Cerebellum (tissue), 4 donors: ENCODE measurements at places on chromosomes 16 and 17. TPM values are rescaled to one million over a fixed set of nuclear protein-coding genes. Genes with fewer than 3 reads are reported as not detected.

- no peak for DNase-seq
Observed at GRCh38 chr17:34110315-34110714, 144.8 kb upstream of the CCL2 start.

DNA sequence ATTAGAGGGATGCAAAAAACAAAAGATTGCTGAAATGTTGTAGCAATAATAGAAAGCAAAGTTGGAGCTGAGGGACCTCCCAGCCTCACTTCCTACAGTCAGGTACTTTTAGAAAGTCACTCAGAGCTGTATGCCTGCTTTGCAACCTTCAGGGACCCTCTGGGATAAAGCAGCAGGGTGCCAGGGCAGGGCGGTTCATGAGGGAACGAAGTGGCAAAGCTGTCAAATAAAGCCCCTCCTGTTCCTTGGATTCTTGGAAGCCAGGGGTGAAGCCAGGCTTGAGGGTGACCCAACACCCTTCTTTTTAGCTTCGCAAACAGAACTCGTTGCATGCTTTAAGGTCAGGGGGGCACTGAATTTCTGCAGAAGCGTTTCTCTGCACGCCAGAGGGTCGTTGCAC lies 767 bp downstream of the ATP2C2 start:
- DNase-seq = no peak

DNA sequence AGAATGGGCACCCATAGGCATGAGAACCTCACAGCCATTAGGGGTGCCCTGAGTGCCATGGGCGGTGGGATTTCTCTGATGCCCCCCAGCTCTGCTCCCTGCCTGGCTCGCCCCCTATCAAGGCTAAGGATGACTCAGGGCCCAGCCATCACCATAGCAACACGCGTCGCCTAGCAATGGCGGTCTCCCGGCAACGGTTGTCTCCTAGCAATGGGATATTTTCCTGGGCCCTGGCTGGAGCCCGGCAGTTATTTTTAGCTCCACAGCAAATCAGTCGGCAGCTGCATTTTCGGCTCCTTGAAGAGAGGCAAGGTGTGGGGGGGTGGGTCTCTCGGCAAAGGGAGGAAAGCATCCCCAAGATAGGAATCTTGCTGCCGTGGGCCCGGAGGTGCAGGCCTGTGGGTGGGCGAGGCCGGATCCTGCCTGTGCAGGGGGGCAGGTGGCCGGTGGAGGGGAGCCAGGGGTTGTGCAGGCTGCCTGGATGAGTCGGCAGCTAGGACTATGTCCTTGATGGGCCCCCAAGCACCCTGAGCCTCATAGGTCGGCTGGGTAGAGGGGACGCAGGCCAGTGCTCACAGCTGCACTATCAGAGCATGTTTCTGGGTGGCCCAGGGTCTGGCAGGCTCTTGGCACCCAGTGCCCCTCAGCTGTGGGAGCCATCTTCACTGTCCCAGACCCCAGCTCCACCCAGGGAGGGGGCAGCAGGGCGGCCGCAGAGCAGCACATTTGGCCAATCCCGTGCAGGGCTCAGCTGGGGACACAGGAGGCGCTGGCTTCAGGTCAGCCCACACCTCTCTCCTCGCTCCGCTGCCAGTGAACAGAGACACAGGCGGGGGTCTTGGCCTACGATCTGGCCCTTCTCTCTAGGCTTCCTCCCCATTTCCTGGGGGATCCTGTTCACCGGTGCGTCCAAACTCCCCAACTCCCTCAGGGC lies 4.2 kb upstream of the FBXL16 start:
- peak; percentile 97 for DNase-seq

DNA sequence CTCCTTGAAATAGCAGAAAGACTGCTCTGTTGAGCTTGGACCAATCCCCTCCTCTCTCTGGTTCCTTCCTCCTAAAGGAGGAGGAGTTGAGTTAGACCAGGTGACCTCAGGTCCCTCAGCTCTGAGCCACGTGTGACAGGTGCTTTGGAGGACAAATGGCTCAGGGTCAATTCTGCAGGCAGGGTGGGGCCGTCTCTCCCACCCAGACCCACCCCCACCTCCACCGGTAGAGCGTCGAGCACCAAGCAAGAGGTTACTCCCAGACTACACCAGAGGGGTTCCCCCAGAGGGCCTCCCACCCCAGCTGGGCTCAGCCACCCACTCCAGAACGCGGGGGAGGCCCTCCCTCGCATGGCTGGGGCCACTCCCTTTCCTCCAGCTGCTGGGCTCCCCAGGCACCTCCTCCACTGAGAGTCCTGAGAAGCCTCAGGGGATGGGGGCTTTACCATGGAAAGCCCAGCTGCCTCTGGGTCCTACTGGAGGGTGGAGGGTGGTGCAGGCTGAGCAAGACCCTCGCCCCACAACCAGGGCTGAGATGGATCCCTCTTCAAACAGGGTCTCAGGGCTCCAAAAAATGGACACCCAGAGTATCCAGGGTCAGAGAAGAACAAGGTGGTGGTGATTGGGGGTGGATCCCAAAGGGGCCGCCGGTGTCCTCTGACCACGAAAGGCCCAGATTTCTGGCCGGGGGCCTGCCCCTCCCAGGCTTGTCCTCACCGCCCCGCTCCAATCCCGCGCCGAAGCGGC lies 7.6 kb downstream of the MYO1C start:
- DNase-seq = no peak

- no peak for DNase-seq
Observed at GRCh38 chr16:12688951-12689850, 114.5 kb downstream of the CPPED1 start.

Gene SYT17
- total RNA-seq = 4.6 TPM

- no peak for DNase-seq
Observed at GRCh38 chr16:80924372-80924978, 82.2 kb downstream of the CMC2 start.

Gene ABCC3
- total RNA-seq = 0.82 TPM

- DNase-seq = no peak
Observed at GRCh38 chr17:46063241-46063640, 64.2 kb downstream of the STH start.

Gene PCGF2
- total RNA-seq = 6.4 TPM

Gene SOCS1
- 3.2 TPM for total RNA-seq

DNA sequence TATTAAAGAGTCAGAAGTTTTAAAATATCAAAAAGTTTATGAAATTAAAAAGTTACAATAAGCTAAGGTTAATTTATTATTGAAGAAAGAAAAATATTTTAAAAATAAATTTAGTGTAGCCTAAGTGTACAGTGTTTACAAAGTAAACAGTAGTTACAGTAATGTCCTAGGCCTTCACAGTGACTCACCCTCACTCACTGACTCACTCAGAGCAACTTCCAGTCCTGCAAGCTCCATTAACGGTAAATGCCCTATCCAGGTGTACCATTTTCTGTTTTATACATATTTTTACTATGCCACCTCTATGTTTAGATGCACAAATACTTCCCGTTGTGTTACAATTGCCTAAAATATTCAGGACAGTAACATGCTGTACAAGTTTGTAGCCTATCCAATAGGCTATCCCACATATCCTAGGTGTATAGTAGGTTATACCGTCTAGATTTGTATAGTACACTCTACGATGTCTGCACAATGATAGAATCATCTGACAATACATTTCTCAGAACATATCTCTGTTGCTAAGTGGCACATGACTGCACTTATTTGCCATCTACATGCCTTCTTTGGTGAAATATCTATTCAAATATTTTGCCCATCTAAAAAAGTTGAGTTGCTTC lies 67.2 kb upstream of the WSB1 start:
- DNase-seq = no peak

- DNase-seq = no peak
Observed at GRCh38 chr17:75596320-75597087, 8.9 kb downstream of the MYO15B start.

- DNase-seq = no peak
Observed at GRCh38 chr17:50352693-50353599, 7.0 kb downstream of the XYLT2 start.

DNA sequence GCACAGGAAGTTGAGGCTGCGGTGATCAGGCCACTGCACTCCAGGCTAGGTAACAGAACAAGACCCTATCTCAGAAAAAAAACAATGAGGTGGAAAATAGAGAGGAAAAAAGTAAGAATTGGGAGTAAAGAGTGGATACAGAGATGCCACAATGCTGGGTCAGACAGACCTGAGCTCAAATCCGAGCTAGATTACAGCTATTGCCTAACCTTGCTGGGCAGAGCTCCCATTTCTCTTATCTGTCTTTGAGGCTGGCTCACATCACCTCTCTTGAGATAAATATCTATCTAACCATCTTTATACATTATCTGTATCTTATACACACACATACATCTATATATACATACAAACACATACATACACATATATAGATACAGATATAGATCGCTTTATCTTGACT lies 59.0 kb downstream of the ACSM2B start:
- no peak for DNase-seq

DNA sequence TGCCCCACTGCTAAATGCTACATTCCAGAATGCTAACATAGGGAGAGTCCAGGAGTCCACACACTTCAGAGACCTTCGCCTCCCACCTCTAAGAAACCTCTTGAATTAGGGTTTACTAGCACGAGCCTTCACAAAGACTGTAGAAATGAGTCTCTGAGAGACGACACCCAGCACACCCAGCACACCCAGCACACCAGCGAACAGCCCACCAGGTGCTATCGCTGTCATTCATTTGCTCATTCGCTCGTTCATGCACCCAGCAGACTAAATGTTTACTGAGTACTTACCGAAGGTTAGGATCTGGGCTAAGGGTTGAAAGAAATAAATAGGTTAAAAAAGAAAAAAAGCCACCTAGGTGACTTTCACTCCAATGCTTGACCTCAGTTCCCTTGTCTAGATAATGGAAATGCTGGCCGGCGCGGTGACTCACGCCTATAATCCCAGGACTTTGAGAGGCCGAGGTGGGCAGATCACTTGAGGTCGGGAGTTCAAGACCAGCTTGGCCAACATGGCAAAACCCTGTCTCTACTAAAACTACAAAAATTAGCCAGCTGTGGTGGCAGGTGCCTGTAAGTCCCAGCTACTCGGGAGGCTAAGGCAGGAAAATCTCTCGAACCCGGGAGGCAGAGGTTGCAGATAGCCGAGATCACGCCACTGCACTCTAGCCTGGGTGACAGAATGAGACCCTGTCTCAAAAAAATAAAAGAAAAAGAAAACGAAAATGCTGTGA lies 100.8 kb downstream of the ADCY9 start:
- DNase-seq = no peak

DNA sequence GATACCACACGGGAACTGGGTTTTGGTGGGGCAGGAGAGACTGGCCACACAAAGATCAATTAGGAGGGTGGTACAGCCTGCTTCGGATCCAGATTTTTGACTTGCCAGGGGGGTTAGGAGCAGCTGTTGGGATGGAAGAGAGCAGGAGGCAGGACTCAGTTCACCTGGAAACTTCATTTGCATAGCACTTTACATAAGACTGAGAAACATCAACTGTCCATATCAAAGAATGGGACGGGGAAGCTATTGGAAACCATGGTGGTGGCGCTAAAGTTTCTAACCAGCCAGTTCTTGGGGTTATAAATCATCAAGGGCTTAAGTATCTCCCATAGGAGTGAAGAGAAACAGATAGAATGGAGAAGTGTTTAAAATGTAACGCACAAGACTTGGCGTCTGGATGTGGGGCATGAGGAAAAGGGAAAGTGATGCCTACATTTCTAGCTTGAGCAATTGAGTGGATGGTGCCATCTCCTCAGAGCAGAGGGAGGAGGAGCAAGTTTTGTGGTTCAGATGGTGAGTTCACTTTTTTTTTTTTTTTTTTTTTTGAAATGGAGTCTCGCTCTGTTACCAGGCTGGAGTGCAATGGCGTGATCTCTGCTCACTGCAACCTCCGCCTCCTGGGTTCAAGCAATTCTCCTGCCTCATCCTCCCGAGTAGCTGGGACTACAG lies 6.4 kb upstream of the SRCAP start:
- no peak for DNase-seq

Gene B4GALNT2
- 0.09 TPM for total RNA-seq

Gene NPW
- total RNA-seq = not detected

- no peak for DNase-seq
Observed at GRCh38 chr17:38797828-38798227, 1.5 kb downstream of the PIP4K2B start.

Gene BAHCC1
- 20.5 TPM for total RNA-seq

- DNase-seq = no peak
Observed at GRCh38 chr16:17026600-17027242, 444.0 kb downstream of the XYLT1 start.

Gene TNFRSF17
- total RNA-seq = not detected

- DNase-seq = peak; percentile 39
Observed at GRCh38 chr16:50644729-50645128, 36.4 kb downstream of the SNX20 start.

- no peak for DNase-seq
Observed at GRCh38 chr17:46020023-46020761, 21.1 kb downstream of the STH start.

- DNase-seq = no peak
Observed at GRCh38 chr17:11240841-11241610, at the start of gene SHISA6. Gene SHISA6 (plus strand): TSS chr17:11241213.

Gene ECI1
- total RNA-seq = 17.2 TPM

- DNase-seq = no peak
Observed at GRCh38 chr16:47876511-47876910, 279.3 kb downstream of the ABCC12 start.

DNA sequence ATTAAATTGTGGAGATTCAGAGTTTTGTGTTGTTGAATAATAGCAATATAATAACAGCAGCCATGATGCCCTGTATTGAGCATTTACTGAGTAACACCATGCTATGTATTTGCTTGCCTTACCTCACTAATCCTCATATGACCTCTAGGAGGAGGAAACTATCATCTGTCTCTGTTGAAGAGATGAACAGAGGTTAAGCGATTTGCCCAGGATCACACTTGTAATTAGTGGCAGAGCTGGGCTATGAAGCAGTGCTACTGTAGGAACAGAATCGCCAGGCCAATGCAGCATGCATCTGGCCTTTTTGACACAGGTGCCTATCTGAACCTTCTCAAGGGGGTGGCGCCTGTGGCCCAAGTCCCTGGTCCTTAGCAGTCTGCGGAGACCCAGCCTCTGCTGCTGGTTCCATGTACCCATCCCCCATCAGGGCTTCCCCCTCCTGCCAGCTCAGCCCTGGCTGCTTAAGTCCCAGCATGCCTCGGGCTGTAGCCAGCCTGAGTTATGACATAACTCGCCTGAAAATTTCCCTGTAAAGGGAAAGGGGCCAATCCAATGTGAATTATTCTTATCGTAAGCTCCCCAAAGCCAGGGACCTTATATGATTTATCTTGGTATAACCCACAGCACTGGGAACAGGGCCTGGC lies 50.4 kb upstream of the HS3ST2 start:
- DNase-seq = no peak

- DNase-seq = no peak
Observed at GRCh38 chr17:76640550-76641380, 2.8 kb downstream of the ST6GALNAC1 start.

DNA sequence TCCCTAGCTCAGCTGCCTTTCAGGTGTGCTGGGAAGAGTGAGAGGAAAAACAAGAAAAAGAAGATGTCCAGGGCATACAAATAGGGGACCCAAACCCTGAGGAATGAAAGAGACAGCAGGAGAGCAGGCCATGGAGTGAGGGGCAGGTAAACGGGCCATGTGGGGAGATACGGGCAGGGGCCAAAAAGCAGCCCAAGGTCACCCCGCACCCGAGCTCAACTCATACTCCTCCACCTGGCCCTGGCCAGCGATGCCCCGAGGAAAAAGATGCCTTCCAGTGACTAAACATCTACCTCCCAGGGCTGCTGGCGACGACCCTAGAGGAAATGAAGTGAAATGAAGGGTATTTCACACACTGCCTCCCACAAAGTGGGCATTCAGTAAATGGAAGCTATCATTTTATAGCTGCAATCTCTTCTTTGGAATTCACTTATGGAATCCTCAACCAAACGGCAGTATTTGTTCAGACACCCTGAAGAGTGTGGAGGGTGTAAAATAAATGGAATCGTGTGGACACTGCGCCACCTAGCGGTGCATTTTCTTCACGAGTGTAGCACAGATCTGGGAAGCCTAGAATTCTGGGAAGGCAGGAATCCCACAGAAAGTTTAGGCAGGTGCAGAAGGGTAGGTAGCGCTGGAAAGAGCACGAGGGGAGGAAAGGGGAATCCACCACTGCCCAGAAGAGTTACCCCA lies 14.9 kb downstream of the ELAC2 start:
- peak; percentile 81 for DNase-seq
